ENCODE measurements at places on chromosomes 4 and X.

DNA sequence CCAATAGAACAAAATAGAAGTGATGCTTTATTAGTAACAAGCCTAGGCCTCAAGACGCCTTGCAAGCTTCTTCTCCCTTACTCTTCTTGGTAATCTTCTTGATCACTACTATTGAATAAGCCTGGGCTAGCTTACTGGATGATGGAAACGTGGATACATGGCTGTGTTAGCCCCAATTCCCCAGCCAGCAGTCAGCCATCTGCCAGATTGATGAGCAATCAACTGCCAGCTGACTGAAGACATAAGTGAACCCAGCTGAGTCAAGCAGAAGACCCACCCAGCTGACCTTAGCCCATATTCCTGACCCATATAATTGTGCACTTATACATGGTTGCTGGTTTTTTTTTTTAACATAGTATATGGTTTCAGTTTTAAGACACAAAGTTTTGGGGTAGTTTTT, 130.4 kb downstream of the DHX15 start:
- no peak for DNase-seq

DNA sequence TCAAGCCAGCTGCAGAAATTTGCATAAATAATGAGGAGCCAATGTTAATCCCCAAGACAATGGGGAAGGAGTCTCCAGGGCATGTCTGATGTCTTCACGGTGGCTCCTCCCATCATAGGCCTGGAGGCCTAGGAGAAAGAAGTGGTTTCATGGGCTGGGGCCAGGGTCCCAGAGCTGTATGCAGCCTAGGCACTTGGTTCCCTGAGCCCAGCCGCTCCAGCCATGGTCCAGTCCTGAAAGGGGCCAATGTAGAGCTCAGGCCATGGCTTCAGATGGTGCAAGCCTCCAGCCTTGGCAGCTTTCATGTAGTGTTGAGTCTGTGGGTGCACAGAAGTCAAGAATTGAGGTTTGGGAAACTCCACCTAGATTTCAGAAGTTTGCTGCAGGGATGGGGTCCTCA, 628.2 kb upstream of the GRIA3 start:
- no peak for DNase-seq

GRCh38 chr4:154082760-154083535, 294.1 kb upstream of the SFRP2 start:
- DNase-seq: no peak

GRCh38 chr4:66376921-66377320, 706.6 kb upstream of the EPHA5 start:
- no peak for DNase-seq

- DNase-seq: no peak
These were observed 142.4 kb downstream of the SMIM20 start for GRCh38 chr4:26056406-26056805.

GRCh38 chr4:19971829-19972228, 279.9 kb upstream of the SLIT2 start:
- no peak for DNase-seq

DNA sequence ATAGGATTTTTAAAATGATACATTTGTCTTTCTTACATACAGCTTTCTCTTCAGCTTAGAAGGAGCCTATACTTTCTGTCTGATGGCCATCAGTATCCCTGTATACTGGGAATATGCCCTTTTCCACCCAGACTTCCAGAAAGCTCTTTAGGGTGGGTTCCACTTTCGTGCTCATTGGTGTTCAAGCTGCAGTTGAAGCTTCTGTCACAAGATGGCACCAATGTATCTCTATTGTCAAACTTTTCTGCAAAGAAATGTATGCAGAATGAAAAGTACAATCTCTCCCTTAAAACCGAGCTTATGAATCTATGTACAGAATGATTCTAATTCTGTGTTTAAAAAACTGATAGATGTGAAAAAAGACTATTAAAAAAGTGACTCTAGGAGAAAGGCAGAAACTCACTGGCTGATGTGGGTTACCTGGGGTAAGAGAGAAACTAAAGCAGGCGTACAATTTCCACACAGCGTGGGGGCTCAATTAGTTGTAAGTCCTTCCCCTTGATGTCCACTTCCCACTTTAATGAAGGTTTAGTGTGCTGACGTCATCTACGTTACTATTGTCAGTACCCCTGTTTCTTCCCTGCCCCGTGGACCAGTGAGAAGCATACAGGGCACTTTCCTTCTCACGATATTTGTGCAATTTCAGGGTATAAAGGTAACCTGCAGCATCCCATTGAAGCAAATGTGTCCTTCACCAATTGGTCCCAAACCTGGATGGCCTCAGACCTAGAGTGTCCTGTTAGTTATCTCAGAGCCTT, 57.3 kb upstream of the TCEAL2 start:
- peak; percentile 57 for DNase-seq

DNA sequence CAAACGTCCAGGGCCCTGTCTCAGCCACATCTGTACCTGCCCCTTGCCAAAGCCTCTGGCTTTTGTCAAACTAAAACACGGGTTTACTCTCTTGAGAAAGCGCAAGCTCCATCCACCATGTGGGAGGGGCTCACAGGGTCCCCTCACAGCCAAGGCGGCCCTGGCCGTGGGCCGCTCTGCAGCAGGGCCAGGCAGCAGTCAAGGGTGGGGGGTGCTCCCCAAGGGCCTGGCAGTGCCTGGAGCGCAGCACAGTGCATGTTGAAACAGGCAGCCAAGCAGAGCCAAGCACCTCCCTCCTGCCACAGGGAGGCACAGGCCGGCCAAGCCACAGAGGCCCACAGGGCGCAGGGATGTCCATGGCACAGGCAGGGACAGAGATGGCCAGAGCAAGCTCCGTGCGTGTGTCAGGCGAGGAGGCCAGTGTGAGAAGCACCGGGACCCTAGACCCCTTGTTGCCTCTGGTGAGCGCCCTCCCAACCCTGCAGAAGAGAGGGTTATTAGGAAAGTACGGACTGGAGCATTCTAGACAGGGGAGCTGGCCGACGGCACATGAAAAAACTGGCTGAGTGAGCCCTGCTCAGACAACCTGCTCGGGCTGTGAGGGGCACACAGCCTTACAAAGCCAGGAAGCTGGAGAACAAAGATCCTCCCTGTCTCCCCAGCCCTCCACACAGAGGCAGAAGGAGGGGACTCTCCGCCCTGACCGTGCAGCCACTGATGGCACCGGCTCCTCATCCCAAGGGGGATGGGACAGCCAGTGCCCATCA, 39.0 kb downstream of the FAM53A start:
- DNase-seq: peak; percentile 36

DNA sequence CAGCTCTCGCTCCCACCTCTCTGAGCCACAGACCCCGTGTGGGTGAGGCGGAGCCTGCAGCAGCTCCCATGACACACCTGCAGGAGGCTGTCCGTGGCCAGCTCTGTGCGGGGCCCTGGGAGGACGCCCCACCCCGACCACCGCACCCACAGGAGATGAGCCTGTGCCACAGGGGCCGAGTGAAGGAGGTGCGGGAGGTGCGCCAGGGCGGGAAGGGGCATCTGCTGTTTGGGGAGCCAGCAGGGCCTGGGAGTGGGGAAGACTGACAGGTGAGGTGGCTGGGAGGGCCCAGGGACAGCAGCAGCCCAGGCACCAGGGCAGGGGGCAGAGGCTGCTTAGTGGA, 52.0 kb downstream of the ACOX3 start:
- DNase-seq: no peak

DNA sequence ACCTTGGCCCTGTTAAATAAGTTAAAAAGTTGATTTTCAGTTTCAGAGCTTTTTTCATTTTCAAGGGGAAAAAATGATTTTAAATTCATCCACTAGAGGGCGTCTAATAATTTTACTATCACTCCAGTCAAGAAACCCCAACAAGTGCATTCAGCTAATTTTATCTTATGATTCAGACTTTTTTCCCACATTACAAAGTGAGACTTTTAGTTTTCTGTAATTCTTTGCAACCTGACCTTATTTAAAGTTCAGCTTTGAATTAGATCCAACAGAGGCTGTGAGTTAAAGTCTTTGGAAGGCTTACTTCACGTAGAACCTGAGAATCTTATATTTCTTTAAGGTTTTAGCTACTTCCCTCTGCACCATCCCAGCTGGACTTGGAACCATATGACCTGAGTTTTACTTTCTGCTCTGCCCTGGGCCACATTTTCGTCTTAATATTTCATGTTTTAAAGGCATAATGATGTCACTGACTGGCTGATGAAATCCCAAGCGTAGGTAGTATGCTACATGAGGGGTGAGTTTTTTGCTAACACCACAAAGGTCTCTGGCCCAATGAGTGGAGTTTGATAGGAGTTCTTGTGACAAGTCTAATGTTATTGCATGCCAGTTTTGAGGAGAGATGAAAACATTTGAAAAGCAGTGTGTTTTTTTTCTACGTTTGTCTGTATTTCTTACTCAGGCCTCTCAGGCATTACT, 7.2 kb downstream of the GNRHR start:
- peak; percentile 41 for DNase-seq

- no peak for DNase-seq
These were observed 155.8 kb downstream of the IL15 start for GRCh38 chr4:141792164-141792563.

DNA sequence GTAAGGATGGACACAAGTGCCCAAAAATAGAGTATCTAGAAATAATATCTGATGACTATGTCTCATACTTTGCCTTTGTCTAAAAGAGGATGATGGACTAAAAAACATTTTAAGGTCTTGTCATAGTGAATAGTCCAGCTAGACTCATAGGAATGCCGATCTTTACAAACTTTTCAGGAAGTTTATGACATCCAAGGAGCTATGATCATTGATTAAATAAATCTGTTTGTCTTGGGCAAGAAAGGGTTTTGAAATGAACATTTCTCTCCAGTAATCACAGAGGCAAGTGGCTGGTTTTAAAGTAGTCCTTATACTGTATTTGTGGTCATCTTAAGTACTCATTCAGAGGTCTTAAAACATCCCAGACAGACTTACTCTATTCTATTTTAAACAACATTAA, 109.8 kb downstream of the MAPK10 start:
- DNase-seq: no peak

DNA sequence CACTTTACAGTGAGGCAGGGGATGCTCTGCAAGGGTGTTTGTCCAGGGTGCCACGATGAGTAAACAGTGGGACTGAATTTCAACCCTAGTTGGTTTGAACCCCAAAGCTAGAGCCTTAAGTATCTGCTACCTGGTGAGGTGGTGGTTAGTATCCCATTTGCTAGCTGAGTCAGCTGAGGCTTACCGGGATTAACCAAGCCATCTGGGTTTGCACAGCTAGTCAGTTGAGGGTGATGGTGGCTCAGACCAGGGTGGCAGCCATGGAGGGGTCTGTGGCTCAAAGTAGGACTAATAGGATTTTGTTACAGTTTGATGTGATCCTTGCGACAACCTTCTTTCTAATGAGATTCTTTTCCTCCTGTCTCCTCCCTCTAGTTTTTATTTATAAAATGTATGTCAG, 1.9 kb downstream of the EVC start:
- DNase-seq: no peak

DNA sequence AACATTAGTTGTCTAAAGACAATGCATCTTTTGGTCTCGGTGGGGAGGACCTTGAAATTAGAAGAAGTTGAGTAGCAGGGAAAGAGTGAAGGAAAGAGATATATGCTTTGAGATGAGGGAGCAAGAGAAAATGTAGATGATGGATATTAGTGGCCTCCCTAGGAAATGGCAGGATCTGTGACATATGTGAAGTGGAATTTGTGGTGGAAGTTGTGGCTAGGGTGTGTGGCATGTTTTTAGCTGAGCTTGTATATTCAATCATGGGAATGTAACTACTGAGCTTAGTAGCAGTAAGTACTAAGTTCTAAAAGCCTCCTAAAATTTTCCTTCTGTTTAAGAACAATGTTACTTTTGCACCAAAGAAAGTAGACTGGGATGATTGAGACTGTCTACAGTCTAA, 382.8 kb upstream of the CTSO start:
- DNase-seq: no peak

DNA sequence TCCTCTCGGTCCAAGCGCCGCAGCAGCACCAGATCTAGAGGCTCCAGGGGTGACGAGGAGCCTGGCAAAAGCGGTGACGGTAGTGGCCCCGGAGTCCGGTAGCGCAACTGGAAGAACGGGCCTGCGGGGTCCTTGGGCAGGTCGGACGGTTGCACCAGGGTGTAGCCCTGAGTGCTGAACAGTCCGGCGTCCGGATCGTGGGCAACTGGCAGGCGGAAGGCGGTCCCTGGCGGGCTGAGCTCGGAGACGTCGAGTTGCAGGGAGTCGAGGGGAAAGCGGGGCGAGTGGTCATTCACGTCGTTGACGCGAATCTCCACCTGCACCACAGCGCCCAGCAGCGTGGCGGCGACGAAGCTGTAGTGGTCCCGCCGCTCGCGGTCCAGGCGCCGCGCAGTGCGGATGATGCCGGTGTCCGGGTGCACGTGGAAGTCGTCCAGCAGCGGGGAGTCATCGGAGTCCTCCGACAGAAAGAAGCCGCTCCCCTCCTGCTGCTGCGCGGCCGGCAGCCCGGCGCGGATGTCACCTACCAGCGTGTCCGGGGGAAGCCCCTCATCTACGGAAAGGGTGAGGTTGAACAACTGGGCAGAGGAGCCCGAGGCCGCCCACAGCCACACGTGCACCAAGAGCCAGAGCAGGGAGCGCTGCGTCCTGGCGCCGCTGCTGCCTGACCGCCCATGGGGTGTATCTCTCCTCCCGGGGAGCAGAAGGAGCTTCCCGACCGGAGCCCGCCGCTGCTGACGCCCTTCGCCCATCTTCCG, 837 bp downstream of the DCHS2 start:
- no peak for DNase-seq

DNA sequence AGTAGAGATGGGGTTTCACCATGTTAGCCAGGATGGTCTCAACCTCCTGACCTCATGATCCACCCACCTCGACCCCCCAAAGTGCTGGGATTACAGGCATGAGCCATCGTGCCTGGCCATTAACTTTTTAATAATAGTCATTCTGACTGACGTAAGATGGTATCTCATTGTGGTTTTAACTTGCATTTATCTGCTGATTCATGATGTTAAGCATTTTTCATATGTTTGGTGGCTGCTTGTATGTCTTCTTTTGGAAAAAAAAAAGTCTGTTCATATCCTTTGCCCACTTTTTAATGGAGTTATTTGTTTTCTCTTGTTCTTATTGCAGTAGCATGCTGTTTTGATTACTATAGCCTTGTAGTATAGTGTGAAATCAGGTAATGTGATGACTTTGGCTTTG, 45.8 kb downstream of the ANXA10 start:
- DNase-seq: no peak

- no peak for DNase-seq
These were observed 115.1 kb upstream of the PCDH18 start for GRCh38 chr4:137647375-137647774.

DNA sequence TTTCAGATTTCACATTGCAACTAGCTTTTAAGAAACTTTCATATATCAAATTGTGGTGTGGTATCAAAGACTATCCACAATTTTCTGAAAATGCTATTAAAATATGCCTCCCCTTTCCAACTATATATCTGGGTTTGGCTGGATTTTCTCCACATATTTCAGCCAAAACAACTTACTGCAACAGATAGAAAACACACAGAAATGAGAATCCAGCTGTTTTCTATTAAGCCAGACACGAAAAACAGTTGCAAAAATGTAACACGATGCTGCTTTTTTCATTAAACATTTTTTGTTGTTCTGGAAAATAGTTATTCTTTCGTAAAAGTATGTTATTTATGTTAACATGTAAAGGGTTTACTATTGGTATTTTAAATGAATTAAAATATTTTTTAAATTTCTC, 33.1 kb downstream of the DCTD start:
- DNase-seq: no peak

Measured in NCI-H1694 treated with DMSO at 0.1 percent for 48 hours (cell line).